ENCODE measurements at places on chromosomes 4 and X. TPM values are rescaled to one million over a fixed set of nuclear protein-coding genes. Genes with fewer than 3 reads are reported as not detected.

FOXP3 gene
- 0.33 TPM for total RNA-seq

EMCN gene
- total RNA-seq, result 158 TPM

GRID2 gene
- total RNA-seq, result not detected

PAGE1 gene
- total RNA-seq, result not detected

C4orf51 gene
- total RNA-seq, result not detected

ZDHHC9 gene
- 36.7 TPM for total RNA-seq

TCEAL2 gene
- total RNA-seq, result not detected

DGKK gene
- total RNA-seq, result not detected

Measured in vein endothelial cell (primary cell).